Stimulated activated CD4-positive, alpha-beta T cell treated with anti-CD3 and anti-CD28 coated beads, Interleukin-12 subunit alpha, Interleukin-12 subunit beta, amount 100 ng/mL, for 4 hours (primary cell): ENCODE measurements at places on chromosomes 1 and 21.

GRCh38 chr1:64179588-64179987 is 23.8 kb upstream of the UBE2U start:
- no peak for DNase-seq

DNA sequence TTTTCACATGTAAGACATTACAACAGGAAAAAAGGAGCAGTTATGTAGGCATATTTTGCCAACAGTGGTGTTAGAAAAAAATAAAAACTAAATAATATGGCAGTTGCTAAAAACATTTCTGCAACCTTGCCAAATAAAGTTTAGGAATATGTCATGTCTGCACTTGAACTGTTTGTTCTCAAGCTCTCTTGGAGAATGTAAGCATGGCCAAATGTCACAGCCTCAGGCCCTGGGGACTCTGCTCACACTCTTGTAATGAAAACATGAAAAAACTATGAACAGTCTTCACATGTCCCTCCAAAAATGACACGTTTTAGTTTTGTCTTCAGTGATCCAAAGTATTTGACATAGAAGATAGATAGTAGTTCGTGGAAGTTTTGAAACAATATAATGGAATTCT is 753.3 kb downstream of the LTN1 start:
- no peak for DNase-seq

DNA sequence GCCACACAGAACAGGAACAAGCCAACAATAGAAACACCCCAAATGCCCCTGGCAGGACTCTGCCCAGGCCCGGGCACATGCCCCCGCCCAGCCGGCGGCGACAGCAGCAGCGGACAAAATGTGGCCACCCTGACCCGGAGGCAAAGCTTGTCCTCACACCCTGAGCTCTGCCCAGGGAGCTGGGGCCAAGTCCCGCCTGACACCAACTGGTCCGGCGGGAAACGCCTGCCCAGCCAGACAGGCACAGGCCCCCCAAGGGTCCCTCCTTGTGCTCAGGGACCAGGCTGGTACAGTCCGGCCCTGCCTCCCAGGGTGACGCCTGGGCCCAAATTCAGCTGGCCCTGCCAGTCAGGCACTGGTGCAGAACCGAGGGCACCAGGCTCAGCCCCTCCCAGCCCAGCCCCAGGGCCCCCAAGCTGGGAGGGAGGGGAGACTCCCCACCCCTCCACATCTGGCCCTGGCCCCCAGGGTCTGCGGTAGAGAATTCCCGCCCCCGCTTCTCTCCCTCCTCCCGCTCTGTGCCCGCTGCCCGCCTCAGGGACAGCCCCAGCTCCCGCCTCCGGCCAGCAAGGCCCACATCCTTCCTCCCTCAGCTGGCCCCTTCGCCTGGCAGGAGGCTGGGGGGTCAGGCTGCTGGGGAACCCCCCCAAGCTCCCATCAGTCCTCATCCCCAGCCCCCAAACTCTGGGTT is 2.0 kb downstream of the AHDC1 start:
- DNase-seq, result no peak

DNA sequence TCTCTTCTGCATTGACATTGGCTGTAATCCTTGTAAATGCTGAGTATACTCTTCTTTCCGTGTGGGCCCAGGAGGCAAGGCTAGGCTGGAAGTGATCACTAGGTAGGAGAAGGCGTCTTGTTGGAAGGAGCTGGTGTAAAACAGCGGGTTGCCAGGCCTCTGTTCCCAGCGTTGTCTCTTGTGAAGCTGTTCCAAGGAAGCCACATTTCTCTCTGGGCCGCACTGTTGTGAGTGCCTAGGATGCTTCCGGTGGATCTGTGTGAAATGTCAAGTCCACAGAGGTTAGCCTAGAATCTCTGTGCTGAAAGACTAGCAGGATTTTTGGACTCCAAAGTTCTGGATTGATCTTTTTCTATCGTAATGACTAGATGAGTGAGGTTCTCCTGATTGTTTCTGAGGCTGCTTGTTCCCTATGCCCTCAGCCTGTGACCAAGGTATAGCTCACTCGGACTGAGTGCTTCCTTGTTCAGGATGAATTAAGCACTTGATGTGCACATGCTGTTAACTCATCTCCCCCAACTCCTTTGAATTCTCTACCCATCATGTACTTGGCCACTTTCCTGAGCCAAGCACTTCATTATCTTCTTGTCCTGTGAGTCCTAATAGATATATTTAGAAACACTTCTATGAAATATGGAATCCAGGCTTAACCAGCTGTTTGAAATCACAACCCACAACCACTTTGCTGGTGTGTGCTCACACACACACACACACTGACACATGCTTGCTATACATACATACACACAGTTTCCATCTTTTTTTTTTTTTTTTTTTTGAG is 63.3 kb downstream of the PBX1 start:
- DNase-seq, result no peak

- no peak for DNase-seq
Measured at GRCh38 chr1:117820096-117820495, 109.3 kb downstream of the GDAP2 start.

GRCh38 chr1:247211339-247211738 is 39.5 kb upstream of the ZNF124 start:
- DNase-seq, result no peak

DNA sequence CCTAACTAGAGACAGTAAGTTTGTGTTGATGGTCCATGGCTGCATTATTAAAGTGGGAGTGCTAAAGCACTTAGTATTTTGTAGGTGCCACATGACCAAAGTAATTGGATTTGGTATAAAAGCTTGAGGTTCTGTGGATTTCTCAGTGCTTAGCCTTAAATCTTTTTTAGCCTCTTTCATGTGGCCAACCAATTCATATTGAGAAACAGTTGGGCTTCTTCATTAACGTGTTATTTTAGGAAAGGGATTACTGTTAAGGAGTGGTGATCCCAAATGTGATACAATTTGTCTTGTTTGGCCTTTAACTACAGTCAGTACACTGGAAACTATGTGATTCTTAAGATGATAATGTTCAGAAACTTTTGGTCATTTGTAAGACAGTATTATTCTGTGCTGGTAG is 25.5 kb downstream of the MAN1A2 start:
- DNase-seq, result no peak

DNA sequence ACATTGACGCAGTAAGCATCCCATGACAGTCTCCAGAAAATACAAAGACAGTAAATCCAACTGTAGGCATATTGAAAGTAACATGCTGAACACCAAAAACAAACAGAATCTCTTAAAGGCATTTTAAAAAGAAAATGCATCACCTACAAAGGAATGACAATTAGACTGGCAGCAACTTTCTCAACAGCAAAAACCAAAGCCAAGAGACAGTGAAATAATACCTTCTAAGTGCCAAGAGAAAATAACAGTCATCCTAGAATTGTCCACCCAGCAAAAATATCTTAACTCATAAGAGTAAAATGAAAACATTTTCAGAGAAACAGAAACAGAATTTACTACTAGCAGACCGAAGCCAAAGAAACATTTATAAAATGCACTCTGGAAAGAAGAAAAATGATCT is 20.0 kb downstream of the CCDC185 start:
- no peak for DNase-seq

- peak; percentile 30 for DNase-seq
Measured at GRCh38 chr1:84078108-84078841, 65.8 kb upstream of the PRKACB start.

DNA sequence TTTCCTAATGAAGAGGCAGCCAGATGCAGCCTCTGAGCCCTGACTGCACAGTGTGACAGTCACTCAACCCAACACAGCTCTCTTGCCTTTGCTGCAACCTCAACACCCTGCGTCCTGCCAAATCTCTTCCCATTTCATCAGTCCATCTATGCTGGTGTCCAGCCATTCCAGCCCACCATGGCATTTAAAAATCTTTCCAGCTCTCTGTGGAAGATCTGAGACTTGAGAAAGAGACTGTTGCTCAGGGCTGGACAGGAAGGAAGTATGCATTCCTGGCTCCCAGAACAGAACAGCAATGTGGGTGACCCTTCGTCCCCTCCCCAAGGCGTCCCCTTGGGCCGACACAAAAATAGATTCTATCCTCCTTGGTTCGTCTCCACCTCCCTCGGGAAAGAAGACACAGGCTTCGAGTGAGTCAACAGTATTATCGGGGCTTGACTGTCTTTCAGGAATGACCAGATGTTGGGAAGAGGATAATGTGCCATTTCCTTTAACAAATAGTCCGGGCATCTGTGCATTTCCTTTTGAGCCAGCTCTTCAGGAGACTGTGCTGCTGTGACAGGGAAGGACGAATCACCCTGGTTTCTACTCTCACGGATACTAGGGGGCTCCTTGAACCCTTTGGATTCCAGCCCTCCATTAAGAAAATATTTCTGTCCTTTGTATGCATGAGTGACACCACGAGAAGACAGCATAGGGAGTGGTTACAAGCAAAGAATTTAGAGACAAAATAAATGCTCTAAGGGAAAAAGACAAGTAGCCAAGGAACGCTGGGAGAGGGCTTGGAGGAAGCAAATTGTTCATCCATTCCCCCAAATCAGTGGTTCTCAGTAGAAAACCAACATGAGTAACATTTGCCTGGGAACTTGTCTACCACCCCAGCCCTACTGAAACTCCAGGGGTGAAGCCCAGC is 111.4 kb upstream of the CDC42BPA start:
- DNase-seq, result no peak

DNA sequence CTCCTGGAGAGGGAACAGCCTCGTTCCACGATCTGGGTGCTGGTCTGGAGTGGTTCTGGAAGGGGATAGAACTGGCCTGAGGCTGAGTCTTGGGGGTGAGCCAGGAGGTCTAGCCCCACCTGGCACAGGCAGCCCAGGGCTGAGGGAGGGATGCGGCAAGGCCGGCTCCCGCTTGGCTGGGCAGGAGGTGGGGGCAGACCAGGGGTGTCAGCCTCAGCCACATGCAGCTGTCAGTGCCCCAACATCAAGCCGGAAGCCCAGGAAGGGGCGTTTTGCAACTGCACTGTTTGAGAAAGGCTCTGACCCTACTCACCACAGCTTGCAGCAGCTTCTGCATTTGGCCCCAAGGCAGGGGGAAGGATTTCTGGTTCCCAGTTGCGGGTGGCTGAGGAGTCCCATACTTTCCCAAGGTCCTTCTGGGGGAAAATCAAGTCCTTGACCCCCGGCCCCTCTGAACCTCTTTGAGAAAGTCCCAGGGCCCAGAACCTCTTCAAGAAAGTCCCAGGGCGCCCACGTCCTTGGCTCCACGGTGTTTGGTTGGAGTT is 2.0 kb downstream of the EFHD2 start:
- DNase-seq, result no peak

DNA sequence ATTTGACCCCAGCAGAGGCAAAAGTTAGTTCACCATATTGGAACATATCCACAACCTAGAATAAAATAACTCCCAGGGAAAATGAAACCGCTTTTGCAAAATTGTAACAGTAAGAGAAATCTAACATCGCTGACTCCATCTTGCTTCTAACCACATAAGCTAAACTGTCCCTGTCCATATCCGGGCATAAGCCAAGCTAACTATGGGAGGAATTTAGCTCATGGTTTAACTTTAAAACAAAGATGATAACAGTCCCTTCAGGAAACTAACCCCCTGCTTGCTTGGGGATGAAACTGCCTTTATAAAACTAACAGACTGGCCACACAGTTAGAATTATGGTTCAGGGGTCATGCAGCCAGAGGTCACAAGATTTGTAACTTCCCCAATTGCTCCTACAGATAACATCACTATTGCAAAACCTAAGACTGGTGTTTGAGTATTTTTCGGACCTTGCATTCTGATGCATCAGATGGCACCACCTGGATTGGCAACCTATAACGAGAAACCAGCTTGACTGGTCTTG is 46.3 kb downstream of the TESK2 start:
- no peak for DNase-seq

GRCh38 chr1:24536391-24536840 is 19.5 kb upstream of the NCMAP start:
- peak; percentile 41 for DNase-seq

DNA sequence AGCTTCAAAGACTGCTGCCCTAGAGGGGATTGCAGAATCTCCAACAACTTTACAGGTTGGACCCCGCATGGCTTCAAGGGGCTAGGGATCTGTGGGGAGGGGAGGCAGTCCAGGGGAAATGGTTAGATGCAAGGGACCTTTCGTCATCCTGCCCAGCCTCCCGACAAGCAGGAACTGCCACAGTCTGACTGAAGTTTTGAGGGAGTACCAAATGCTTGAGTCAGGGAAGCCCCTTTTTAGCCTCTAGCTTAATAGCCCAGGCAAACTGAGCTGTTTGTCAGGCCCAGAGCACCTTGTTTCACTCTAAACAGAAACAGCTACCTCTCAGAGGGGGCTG is 1.1 kb downstream of the TOR3A start:
- no peak for DNase-seq

- no peak for DNase-seq
Measured at GRCh38 chr21:42346441-42346840, 4.4 kb downstream of the TFF2 start.
